ENCODE measurements at places on chromosomes 16 and 17.

GRCh38 chr17:31778523-31778922, 80.5 kb downstream of the COPRS start:
- no peaks in the 10 kb centered on the region for H3K27me3 ChIP-seq
- H3K4me3 ChIP-seq, result no peak overlapping the region
- no peaks in the 10 kb centered on the region for H3K36me3 ChIP-seq
- no peak for DNase-seq
- no peaks in the 10 kb centered on the region for H3K4me1 ChIP-seq

DNA sequence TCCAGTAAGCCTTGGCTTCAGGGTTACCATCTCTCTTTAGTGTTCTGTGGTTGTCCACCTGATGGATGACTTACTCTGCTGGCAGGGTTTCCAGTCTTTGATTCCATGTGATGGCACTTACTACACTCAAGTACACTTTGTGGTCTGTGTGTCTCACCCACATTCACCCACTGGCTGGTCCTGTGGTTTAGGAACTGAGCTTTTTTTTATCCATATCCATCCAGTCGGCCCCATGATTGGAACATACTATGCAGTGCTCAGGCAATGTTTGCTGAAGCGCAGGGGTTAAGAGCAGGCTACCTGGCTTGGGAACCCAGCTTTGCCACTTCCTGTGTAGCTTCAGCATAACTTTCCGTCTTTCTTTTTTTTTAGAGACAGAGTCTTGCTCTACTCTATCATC, 2.8 kb upstream of the FUS start:
- DNase-seq, result no peak
- H3K36me3 ChIP-seq, result 0 out of 2 replicates have a peak, but pooled peaks cover under 1% of the 10 kb centered on the region
- H3K4me1 ChIP-seq, result peaks cover 21% of the 10 kb centered on the region
- no peak overlapping the region for H3K27ac ChIP-seq
- H3K4me3 ChIP-seq, result no peak overlapping the region
- H3K27me3 ChIP-seq, result peaks cover 41% of the 10 kb centered on the region

DNA sequence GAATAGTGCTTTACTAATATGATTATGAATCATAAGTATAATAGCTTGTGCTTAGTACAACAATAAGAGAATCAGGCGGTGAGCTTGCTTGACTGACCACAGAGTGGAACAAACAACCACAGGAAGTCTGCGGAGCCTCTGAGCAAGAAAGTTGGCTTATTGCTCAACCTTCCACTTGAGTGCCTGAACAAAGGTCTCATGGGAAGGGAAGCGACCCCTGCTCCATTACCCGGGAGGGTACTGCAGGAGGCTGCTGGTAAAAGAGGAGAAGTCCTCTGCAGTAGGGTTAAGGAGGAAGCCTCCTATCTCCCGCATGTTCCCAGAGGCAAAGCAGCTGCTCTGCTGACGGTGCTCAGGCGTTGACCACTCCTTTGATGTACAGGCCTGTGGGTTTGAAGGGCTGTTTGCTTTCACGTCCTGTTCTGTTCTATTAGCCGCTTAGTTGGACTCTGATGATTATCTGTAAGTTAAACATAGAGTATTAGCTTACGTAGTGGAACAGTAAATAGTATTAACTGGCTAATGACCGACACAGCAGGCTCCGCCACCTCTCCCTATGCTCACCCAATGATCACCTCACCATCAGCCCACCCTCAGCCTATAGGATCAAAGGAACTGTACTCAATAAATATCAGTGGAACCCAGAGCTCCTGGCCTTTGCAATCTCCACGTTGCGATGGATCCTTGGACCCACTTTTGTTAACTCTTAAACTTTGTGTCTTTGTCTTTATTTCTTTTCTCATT, 17.5 kb downstream of the ALOX15B start:
- no peak overlapping the region for H3K27ac ChIP-seq
- H3K4me3 ChIP-seq, result no peak overlapping the region
- H3K4me1 ChIP-seq, result peaks cover 1% of the 10 kb centered on the region
- H3K27me3 ChIP-seq, result peaks cover 81% of the 10 kb centered on the region
- DNase-seq, result no peak
- no peaks in the 10 kb centered on the region for H3K36me3 ChIP-seq

DNA sequence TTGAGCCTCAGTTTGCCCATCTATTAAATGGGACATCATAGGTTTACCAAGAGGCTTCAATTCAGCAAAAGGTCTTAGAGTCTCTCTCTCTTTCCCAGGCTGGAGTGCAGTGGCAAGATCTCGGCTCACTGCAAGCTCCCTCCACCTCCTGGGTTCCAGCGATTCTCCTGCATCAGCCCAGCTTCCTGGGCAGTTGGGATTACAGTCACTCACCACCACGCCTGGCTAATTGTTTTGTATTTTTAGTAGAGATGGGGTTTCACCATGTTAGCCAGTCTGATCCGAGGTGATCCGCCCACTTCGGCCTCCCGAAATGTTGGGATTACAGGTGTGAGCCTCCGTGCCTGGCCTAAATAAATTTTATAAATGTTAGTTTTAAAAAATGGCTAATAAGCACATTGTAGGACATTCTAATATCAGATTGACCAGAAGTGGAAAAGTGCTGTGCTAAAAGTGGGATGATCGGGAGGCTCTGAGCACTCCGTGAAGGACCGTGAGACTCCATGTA, 1.0 kb upstream of the NLRP1 start:
- peaks cover 32% of the 10 kb centered on the region for H3K4me1 ChIP-seq
- DNase-seq, result no peak
- no peaks in the 10 kb centered on the region for H3K27me3 ChIP-seq
- peak overlapping the region; percentile 72 for H3K27ac ChIP-seq

- no peaks in the 10 kb centered on the region for H3K36me3 ChIP-seq
- no peak overlapping the region for H3K4me3 ChIP-seq
- H3K4me1 ChIP-seq, result no peaks in the 10 kb centered on the region
- DNase-seq, result no peak
These were observed 34.4 kb upstream of the CDRT4 start for GRCh38 chr17:15501793-15502192.

GRCh38 chr16:10297341-10298006, 88.4 kb upstream of the ATF7IP2 start:
- H3K4me1 ChIP-seq, result peaks cover 19% of the 10 kb centered on the region
- DNase-seq, result peak; percentile 85
- H3K27ac ChIP-seq, result peak overlapping the region; percentile 82
- no peaks in the 10 kb centered on the region for H3K27me3 ChIP-seq

- H3K36me3 ChIP-seq, result no peaks in the 10 kb centered on the region
- DNase-seq, result peak; percentile 68
- peak overlapping the region; percentile 37 for H3K4me3 ChIP-seq
- no peak overlapping the region for H3K27ac ChIP-seq
These were observed 748 bp upstream of the CMTM3 start for GRCh38 chr16:66603537-66604375.

DNA sequence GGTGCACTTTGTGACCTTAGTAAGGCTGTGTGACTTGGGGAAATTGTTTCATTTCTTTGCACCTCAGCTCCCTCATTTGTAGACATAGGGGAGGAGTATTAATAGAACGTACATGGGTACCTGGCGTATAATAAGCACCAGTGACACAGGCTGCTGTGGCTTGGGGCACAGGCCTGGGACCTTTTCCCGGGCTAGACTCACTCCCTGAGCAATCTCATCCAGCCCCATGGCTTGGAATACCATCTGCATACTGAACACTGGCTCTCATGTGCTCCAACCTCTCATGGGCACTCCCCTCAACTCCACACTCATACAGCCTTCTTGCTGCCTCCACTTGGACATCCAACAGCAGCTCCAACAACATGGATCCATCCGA, 41.0 kb upstream of the MRPS23 start:
- no peaks in the 10 kb centered on the region for H3K36me3 ChIP-seq
- H3K4me3 ChIP-seq, result no peak overlapping the region
- no peaks in the 10 kb centered on the region for H3K4me1 ChIP-seq
- no peak overlapping the region for H3K27ac ChIP-seq

DNA sequence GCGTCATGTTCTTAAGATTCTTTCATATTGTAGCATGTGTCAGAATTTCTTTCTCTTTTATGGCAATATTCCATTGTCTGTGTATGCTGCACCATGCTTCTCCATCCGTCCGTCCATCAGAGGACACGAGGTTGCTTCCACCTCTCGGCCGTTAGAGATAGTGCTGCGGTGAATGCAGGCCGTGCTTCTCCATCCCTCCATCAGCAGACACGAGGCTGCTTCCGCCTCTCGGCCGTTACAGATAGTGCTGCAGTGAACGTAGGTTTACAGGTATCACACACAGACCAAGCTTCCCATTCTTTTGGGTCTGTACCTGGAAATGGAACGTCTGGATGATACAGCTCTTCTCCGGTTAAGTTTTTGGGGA, 113.5 kb downstream of the CMIP start:
- H3K36me3 ChIP-seq, result no peaks in the 10 kb centered on the region
- H3K27me3 ChIP-seq, result no peaks in the 10 kb centered on the region
- no peak overlapping the region for H3K4me3 ChIP-seq
- no peaks in the 10 kb centered on the region for H3K4me1 ChIP-seq
- H3K27ac ChIP-seq, result no peak overlapping the region

GRCh38 chr17:57889892-57890856, 40.3 kb upstream of the MRPS23 start:
- 0 out of 2 replicates have a peak, but pooled peaks cover 6% of the 10 kb centered on the region for H3K27me3 ChIP-seq
- DNase-seq, result no peak
- no peak overlapping the region for H3K27ac ChIP-seq
- no peak overlapping the region for H3K4me3 ChIP-seq
- H3K4me1 ChIP-seq, result no peaks in the 10 kb centered on the region

DNA sequence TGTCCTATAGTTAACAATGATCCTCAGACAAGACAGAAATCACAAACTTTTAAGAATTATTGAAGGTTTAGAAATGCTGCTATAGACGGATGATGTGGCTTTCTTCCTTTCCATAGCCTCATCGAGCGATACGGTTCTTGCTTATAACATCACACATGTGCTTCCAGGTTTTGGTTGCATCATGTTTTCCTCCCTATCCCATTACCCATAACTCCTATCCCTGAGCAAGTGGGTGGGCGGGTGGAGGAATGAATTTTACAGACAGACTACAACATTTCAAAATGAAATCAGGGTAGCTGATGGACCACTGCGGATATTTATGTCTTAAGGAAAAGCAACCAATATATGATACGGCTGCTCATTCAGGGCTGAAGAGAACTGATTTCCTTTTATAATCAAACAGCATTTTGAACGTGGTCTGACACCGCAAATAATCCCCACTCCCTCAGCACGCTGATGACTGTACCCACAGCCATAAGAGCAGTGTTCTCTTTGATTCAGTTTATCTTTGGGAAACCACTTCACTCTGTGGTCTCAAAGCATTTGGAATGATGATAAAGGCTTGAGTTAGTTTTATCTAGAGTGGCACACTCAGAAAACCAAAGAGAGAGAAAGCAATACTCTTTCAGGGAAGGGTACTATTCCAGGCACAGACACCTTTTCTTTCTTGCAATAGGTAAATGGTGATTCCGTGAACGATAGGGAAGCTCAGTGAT, 4.6 kb upstream of the AKTIP start:
- no peak for DNase-seq
- H3K4me1 ChIP-seq, result peaks cover 14% of the 10 kb centered on the region
- H3K36me3 ChIP-seq, result no peaks in the 10 kb centered on the region

DNA sequence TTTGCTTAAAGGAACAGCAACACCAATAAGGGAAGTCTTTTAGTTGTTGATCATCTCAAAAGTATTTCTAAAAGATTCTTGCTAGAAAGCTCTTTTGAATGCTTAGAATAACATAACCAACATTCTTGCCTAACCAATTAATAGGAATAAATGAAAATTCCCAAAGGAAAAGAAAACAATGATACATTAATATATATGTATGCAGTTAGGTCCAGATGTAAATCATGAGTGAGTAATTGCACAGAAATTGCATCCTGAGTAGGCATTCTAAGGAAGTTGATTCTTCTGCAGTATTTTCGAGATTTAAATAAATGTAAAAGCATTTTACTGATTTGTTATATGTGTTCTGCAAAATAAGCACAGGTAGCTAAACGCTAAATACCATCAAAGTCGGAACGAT, 22.1 kb downstream of the COX10 start:
- H3K4me1 ChIP-seq, result peaks cover 11% of the 10 kb centered on the region
- no peaks in the 10 kb centered on the region for H3K27me3 ChIP-seq
- no peaks in the 10 kb centered on the region for H3K36me3 ChIP-seq
- DNase-seq, result no peak
- no peak overlapping the region for H3K4me3 ChIP-seq

DNA sequence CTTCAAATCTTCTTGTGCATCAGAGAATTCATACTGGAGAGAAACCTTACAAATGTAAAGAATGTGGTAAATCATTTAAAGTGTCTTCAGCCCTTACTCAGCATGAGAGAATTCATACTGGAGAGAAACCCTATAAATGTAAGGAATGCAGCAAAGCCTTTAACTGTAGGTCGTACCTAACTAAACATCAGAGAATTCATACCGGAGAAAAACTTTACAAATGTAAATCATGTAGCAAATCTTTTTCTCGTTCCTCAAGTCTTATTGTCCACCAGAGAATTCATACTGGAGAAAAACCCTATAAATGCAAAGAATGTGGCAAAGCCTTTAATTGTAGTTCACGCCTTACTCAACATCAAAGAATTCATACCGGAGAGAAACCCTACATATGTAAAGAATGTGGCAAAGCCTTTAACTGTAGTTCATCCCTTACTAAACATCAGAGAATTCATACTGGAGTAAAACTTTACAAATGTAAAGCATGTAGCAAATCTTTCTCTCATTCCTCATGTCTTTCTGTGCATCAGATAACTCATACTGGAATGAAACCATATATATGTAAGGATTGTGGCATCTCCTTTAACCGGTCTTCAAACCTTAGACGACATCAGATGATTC, 118.5 kb upstream of the ZNF267 start:
- H3K36me3 ChIP-seq, result peaks cover 6% of the 10 kb centered on the region

DNA sequence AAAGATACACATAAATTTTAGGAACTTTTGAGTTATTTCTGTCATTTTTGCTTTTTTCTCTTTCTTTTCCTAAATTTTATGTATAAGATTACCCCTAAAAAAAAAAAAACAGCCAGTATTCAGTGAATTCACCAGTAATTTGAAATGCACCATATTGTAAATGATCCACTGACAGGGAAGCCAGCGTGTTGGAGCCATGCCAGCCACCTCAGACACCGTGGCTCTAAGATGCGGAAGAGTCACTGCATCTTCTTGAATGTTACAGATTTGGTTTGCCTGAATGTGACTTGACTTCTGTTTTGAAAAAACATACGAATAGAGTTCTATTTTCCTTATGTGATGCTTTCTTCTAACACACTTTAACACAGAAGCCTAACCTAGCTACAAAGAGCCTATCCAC, 37.4 kb downstream of the CLUAP1 start:
- no peak overlapping the region for H3K27ac ChIP-seq
- H3K27me3 ChIP-seq, result no peaks in the 10 kb centered on the region
- DNase-seq, result no peak

GRCh38 chr16:15613676-15614075, 29.3 kb downstream of the MARF1 start:
- no peak overlapping the region for H3K4me3 ChIP-seq
- H3K27ac ChIP-seq, result no peak overlapping the region
- H3K4me1 ChIP-seq, result no peaks in the 10 kb centered on the region
- 0 out of 2 replicates have a peak, but pooled peaks cover 4% of the 10 kb centered on the region for H3K36me3 ChIP-seq
- no peak for DNase-seq

- H3K4me1 ChIP-seq, result no peaks in the 10 kb centered on the region
- H3K4me3 ChIP-seq, result no peak overlapping the region
- no peak overlapping the region for H3K27ac ChIP-seq
- DNase-seq, result no peak
These were observed 8.7 kb downstream of the MXRA7 start for GRCh38 chr17:76702076-76702475.

Measured in MM.1S (cell line).